Common myeloid progenitor, CD34-positive (primary cell): ENCODE measurements at places on chromosomes 2 and 18.

DNA sequence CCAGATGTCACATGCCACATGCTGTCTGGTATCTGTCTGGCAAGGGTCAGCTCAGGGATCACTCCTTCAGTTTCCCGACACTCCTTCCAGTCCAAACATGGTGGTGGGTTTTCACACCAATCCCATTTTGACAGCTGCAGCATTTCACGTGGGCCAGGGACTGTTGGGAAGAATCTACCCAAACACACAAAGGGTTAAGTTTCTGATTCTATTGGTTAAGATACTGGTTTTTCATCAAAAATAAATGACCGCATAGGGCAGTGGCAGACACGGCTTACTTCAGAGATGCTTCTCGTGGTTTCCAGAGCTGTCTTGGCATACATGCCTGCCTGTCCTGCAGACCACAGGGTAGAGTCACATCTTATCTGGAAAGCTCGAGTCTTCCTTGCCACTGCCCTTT, 79.7 kb downstream of the PSMG2 start:
- DNase-seq: no peak

- DNase-seq: no peak
Measured at GRCh38 chr2:102122115-102122514, 20.4 kb upstream of the IL1R1 start.

- peak; percentile 14 for DNase-seq
Measured at GRCh38 chr2:37415128-37415820, 70.8 kb downstream of the QPCT start.

GRCh38 chr18:55517055-55517454, 70.9 kb downstream of the TCF4 start:
- no peak for DNase-seq

DNA sequence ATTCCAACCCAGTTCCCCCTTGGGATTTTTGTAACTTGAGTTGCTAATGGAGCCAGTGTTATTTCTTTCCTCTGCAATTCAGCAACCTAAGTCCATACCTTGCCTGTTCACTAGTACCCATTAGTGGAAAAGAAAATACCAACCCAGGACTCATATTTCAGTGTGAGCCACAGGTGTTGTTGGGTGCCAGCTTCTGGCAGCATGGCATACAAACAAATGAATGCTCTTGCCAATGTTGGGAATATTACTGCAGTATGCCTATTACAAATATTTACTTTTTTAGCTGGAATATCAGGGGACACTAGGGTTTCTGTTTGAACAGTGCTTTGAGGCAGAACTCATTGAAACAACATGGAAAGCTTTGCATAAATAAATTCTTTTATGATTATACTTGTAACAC, 130.2 kb downstream of the NCKAP5 start:
- no peak for DNase-seq

GRCh38 chr2:227592694-227593387, 5.9 kb upstream of the SCYGR2 start:
- DNase-seq: no peak

- DNase-seq: no peak
Measured at GRCh38 chr18:6821356-6821755, 91.8 kb downstream of the ARHGAP28 start.

DNA sequence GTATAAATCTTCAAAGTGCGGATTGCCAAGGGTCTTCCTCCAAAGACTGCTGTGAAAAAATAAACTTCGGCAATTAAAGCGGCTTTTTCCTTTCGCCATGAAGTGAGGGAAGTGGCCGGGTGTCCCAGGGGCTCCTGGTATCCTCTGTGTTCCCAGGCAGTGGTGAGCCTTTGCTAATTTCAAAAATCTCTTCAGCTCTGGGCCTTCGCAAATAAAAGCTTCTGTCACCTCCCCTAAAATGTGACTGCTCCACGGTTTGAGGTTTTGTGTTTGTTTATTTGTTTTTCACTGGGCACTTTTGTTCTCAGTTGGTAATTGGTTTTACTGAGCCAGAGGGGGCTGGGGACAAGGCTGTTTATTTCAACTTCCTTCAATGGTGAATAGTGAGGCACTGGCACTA, 270.1 kb upstream of the POU3F3 start:
- no peak for DNase-seq

DNA sequence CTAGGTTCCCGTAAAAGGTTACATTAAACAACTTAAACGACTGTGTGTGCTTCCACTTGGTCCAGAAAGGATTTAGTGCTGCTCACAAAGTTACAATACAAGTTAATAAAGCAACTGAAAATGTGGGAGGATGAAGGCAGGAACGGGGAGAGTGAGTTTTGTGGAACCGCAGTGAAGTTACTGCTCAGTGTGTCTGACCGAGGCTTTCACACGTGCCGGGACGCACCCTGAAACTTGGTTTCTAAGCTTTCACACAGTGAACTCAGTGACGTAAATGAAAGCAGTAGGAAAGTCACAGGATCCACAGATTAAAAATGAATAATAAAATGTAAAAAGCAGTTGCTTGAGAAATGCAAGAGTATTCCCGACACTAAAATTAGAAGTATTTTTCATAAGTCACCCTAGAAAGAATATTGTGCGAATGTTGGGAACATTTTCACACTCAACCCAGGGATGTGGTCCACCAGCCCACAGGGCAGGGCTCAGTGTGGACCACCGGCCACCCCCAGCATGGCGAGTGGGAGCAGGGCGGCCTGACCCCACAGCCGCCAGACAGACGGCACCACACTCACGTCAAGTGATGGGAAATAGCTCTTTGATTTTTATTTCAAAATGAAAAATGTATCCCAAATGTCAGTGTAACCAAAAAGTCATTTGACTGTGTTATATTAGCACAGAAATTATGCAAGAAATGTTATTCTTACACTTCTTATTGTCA, 32.6 kb upstream of the CHMP1B start:
- DNase-seq: no peak

DNA sequence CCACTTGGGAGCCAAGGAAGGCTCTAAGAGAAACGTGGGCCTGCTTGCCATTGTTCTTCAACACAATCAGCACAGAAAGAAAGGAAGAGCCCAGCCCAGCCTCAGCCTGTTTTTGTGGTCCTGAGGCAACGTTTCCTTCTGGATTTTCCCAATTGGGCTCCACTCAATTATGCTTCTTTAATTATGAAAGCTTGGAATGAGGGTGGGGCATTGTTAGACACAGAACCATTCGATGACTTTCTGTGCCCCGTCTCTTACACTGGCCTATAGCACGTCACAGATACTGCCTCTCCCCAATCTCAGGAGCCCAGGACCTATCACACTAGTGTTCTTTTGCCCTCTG, 207.4 kb downstream of the ZFP36L2 start:
- no peak for DNase-seq

DNA sequence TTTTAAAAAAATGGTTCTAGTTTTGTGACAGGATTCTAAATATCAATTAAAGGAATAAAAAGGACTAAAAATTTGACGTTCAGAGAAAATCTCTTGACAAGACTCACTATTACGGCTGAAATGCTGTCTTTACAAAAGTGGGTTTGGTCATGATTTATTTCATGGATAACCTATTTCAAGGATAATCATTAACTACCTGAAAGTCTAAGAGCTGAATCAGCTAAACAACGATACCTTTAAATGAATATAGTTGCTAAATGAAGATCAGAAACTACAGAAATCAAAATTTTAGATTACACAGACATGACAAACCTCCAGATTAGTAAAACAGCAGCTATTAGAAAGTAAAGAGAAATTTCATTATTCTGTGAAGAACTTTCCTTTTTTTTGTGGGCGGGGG, 35.7 kb downstream of the RTTN start:
- DNase-seq: no peak

DNA sequence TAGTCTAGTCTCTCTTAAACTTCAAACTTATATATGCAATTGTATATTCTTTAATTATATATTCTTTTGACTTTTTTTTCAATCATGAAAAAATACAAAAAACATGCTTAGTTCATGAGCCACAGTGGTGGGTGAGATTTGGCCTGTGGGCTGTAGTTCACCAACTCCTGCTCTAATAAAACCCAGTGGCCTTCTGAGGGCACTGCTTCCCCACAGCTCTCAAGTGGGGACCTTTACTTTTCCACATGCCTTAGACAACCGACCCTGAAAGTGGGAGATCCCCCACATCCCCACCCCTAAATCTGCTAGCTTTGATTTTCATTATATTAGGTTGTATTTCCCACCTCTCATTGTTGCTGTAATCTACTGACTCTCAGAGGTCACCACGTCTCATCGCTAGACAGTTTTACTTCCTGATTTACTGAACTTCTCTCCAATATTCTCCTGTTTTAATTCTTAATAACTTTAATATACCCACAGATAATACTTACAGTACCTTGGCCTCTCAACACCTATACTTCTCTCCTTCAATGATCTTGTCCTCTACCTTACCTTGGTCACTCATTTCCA, 57.3 kb downstream of the ROCK1 start:
- peak; percentile 11 for DNase-seq

DNA sequence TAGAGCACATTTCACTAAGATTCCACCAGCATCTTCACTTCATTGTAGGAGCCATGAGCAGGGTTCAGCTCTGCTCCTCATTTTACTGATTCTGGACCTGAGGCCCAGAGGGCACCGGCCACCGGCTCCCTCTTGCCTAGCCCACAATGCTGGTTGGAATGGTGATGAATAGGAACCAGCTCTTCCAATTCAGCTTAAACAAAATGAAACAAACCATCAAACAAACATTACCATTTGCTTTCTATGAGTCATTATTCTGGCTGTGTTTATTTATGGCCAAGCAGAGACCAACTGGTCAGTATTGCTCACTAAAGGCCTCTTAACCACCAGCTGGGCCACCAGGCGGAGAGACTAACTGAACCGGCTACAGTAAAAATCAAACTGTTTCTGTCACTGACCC, 176.7 kb downstream of the MTX2 start:
- no peak for DNase-seq

DNA sequence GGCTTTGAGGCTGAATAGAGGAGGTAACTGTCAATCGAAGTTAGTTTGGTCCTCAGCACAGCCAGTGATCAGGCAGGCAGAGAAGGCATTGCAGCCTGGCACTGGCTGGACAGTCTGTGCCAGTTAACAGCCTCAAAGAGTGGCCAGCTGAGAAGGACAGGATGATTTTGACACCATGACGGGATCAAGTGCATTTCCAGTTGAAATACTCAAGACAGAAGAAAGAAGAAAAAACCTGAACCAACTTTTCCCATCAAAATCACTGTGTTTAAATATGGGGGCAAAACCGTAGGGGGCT, 96.7 kb upstream of the ZCCHC2 start:
- no peak for DNase-seq

- DNase-seq: no peak
Measured at GRCh38 chr2:64260093-64260803, 116.0 kb upstream of the PELI1 start.

DNA sequence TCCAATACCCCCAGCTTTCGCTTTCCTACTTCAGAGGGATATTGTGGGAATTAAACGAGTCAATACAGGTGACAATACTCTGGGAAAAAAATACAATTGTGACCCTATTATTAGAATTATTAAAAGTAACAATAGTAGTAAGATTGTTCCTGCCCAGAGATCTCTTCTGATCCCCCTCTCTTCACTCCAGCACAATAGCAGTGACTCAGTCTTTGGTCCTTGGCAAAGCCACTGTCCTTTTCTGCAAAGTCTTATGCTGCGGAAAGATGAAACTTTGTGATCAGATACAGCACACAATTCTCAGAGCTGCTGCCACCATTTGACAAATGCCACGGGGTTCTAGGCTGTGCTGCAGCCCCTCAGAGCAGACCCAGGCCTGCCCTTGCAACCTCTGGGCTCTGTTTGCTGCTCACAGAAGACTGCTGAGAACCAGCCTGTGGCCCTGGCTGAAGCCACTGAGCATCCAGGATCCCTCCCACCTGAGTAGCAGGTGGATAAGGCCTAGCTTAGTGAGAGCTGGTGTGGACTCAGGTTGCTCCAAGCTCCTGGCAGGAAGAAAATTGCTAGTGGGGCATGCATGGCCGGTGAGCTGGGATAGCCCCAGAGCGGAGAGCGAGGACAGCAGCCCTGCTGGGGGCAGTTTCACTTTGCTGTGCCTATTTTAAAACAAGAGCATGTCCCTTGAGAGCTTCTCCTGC, 60.1 kb upstream of the ROCK2 start:
- DNase-seq: no peak

DNA sequence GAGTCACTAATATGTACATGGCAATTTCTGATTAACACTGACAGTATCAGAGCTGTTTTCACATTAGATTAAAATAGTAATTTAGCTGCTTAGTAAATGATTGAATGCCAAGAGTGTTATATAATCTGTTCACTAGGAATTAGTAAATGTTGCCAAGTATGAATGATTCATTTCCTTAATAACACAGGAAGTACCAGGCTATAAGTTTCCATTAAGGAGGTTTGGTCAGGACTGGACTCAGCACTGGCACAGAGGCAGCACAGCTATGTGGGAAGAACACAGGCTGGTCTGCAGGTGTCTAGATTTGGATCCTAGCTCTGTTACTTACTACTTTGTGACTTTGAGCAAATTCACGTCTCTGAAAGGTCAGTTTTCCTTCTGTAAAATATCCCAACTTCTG, 97.2 kb downstream of the TDRD15 start:
- no peak for DNase-seq

GRCh38 chr18:9433671-9434121, 41.6 kb upstream of the RALBP1 start:
- peak; percentile 90 for DNase-seq

GRCh38 chr2:231030725-231031124, 6.6 kb upstream of the C2orf72 start:
- DNase-seq: no peak

DNA sequence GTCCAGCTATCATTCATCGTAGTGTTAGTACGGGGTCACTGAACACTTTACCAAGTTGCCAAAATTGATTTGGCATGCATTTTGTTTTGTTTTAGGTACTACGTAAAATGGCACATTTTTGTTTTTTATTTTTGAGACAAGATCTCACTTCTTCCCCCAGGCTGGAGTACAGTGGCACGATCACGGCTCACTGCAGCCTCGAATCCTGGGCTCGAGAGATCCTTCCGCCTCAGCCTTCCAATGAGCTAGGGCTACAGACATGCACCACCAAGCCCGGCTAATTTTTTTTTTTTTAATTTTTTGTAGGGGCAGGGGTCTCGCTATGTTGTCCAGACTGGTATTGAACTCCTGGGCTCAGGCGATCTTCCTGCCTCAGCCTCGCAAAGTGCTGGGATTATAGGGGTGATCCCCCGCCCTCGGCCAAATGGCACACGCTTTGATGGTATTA, 786 bp downstream of the TAF1B start:
- DNase-seq: no peak

GRCh38 chr18:75267643-75268363, 57.2 kb downstream of the TSHZ1 start:
- peak; percentile 54 for DNase-seq

DNA sequence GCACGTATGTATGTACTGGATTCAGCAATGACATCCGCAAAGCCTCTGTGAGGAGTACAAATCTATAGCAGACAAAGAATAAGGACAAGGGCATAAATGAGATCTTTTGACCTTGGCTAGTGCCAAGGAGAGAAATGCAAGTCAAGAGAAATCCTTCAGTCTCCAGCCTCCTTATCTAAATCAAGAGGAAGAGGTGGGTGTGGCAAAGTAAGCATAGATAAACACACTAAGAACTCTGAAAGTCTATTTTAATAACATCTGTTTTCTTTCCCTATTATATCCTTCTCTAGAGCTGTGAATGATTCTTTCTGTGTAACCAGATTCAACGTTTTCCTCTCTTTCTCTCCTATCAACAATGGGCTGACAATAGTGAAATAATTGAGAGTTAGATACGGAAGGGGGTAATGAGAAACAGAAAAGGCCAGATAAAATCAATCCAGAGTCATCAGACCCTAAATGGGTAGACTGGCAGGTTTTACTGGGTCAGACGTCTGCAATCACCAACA, 118.5 kb upstream of the ZFP36L2 start:
- DNase-seq: no peak

- peak; percentile 79 for DNase-seq
Measured at GRCh38 chr18:59268721-59269562, 4.3 kb downstream of the RAX start.
